ENCODE measurements at places on chromosomes 4 and X.

GRCh38 chr4:55051532-55051931 is 73.9 kb downstream of the KDR start:
- DNase-seq, result no peak

GRCh38 chr4:170990989-170991589 is 822.1 kb upstream of the GALNTL6 start:
- no peak for DNase-seq

GRCh38 chrX:103061486-103061885 is 2.5 kb downstream of the BEX1 start:
- no peak for DNase-seq

DNA sequence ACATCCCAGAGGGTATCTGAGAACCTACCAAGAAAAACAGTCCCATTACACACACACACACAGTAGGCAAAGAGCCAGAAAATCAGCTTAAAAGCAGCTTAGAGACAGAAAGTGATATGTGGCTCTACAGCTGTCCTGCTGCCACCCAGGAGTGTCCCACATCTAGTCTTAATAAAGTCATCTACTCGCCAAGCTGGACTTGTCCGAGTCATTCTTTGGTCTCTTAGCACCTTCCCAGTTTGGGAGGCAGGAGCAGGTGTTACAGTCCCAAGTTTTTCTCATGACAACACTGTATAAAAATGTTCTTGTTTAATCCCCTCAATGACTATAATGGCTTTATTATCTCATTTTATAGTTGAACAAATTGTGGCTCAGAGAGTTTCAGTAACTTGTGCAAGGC is 252.5 kb upstream of the CASK start:
- DNase-seq, result no peak

DNA sequence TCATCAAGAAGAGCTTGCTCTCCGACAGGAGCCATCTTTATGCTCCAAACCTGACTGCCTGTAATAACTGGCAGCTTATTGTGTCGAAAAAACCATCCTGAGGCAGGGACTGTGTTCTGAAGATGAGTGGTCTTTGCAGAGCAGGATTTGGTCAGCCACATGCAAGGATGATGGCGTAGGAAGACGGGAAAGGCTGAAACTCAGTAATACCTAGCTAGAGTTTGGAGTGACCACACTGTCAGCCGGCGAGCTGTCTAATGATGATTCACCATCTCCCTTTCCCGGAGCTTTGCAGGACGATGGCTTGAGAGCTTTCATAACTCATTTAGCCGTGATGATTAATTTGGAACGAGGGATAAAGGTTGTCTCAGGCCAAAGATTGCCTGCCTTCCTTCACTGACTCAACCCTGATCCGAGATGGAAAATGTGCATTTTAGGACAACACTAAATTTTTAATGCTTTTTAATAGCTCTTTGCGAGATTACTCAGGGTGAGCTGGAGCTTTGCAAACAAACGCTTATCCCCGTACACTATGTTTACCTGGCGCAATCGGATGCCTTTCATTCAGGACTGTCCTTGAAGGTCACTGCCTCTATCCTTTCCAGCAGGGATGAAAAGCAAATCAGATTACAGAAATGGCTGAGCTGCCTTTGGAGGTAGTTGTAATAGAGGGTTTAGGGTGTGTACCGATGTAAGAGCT is 288.5 kb downstream of the ASMT start:
- no peak for DNase-seq

- no peak for DNase-seq
Observed at GRCh38 chrX:38154818-38155217, 65.9 kb downstream of the SRPX start.

- DNase-seq, result no peak
Observed at GRCh38 chrX:6849716-6850414, 297.6 kb upstream of the STS start.

DNA sequence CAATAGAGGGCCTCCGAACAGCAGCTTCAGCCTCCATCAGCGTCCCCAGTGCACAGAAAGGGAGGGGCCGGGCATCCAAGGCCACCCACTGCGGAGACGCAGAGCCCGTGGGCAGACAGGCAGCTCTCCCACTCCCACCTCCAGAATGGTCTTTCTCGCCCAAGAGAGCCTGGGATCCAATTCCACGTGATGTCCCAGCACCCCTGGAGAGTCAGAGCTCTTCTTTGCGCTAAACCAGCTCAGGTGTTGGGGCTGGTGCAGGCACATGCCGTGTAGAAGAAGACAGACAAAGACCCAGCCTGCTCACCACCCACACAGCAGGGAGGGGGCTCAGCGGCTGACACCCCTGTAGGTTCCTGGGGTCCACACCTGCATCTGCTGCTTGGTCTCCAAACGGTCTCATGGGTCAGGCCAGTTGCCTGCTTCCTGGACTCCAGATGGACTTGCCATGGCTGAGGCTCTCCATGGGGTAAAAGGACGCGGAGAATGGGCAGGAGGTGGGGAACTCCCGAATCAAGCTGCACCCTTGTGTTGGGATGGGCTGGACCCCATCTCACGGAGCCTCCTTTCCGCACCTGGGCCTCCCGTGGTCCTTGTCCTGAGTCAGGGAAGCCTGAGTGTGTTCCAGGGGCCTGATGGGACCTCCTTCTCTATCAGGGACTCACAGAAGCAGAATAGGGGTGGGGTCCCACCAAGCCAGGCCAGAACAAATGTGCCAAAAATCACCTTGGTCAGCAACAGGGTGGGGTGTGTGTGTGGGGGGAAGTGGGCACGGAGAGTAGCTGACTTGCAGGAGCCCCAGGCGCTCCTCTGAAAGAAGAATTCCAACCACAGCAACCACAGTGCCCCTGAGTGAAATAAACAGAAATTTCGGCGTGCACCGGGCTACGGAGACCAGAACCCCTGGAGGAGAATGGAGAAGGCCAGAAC is 11.6 kb upstream of the ASMTL start:
- no peak for DNase-seq

DNA sequence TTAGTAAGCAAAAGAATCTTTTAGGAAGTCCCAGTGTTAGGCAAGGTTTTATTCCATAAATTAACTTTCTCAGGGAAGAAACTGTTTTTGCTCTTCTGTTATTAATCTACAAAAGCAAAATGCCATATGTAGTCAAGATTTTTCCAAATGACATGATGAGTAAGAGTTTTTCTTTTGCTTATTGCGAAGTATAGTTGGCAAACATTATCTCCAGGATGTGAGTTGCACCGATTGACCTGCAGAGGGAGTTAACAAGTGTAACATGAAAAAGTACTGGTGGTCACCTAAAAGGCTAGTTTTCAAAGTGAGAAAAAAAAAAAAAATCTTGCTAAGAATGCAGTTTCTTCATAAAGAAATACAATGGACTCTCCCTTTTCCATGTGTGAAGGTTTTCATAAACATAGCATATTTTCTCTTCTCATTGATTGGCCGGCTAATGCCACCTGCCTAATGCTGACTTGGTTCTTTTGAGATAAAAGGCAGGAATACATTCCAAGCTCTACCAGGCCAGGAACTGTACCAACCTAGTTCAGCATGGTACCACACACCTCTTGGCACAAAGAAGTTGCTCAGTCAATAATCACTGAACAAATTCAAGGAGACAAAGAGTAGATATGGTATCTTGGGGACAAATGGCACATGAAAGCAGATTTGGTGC is 100.2 kb downstream of the LNX1 start:
- peak; percentile 17 for DNase-seq

- no peak for DNase-seq
Observed at GRCh38 chrX:10569946-10570345, 50.4 kb downstream of the MID1 start.

- DNase-seq, result no peak
Observed at GRCh38 chrX:53283099-53283498, 1.7 kb upstream of the IQSEC2 start.

DNA sequence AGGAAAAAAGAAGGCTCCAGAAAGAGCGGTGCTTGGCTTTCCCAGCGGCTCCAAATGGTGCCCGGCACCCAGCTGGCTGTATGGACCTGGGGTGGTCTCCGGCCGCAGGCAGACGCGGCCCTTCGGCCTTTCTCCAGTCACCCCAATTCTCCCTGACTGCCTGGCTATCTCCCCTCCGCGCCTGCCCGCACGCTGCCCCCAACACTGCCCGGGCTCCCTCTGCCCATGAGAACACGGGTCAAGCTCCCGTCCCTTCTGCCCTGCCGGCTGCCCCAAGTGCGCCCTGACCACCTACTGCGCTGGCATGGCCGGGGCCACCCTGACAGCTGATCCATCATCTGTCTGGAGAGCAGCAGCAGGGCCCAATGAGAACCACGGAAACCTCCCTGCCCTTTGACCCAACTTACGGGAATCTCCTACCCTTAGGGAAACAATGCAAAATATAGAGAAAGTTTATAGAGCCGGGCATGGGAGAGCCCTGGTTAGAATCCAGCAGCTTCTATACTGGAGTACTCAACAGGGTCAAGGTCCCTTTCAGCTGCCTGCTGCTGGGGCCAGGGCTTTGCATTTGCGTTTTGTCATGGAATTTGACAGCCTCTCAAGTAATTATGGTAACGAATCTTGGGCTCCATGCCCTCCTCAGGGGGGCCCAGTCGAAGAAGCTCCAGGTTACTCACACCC is 1.2 kb upstream of the FAM3A start:
- DNase-seq, result no peak

DNA sequence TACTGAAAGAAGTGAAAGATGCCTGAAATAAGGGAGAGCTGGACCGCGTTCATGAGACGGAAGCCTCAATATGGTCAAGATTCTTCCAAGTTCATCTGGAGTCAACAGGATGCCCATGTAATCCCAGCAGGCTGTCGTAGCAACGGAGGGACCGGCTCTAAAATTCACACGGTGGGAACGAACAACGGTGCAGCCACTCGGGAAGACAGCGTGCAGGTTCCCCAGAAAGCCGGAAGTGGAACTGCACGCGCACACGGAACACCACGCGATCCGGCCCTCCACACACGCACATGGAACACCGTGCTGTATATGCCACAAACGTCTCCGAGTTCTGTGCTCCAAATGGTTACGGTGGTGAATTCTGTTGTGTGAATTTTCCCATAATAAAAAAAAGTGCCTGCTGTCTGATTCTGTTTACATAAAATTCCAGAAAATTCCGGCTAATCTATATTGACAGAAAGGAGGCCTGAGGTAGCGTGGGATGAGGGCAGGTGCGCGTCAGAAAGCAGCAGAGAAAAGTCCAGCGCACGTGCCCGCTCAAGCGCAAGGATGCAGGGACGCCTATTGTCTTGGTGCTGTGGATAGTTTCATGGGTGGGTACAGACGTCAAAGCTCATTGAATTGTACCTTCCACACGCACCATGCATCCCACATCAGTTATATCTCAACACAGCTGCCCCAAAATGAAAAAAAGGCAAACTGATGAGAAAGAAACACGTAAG is 31.2 kb downstream of the PPP2R3B start:
- no peak for DNase-seq

GRCh38 chr4:3295837-3296624 is 3.2 kb downstream of the RGS12 start:
- DNase-seq, result no peak

GRCh38 chr4:14452001-14452400 is 550.3 kb upstream of the CPEB2 start:
- DNase-seq, result no peak

GRCh38 chrX:109862433-109862832 is 129.4 kb upstream of the ACSL4 start:
- DNase-seq, result no peak

- no peak for DNase-seq
Observed at GRCh38 chr4:67744561-67745283, 9.5 kb downstream of the GNRHR start.

DNA sequence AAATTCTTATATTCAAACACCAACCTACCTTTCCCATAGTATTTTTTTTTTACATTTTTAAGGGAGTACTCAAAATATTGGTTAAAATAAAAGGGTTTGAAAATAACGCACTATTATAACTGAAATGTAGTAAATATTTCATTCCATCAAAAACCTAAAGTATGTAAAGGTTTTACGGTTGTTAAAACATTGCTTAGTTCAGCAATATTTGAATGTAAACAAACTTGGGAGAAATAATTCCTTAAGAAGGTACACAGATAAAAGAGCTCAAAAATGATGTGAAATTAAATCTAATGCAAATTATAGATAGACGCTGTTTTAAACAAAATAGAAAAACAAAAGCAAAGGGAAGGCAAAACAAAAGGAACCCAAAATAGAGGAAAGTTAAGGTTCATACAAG is 1476.9 kb downstream of the PCDH18 start:
- DNase-seq, result no peak

GRCh38 chrX:53716328-53717088 is 30.0 kb upstream of the HUWE1 start:
- DNase-seq, result no peak

DNA sequence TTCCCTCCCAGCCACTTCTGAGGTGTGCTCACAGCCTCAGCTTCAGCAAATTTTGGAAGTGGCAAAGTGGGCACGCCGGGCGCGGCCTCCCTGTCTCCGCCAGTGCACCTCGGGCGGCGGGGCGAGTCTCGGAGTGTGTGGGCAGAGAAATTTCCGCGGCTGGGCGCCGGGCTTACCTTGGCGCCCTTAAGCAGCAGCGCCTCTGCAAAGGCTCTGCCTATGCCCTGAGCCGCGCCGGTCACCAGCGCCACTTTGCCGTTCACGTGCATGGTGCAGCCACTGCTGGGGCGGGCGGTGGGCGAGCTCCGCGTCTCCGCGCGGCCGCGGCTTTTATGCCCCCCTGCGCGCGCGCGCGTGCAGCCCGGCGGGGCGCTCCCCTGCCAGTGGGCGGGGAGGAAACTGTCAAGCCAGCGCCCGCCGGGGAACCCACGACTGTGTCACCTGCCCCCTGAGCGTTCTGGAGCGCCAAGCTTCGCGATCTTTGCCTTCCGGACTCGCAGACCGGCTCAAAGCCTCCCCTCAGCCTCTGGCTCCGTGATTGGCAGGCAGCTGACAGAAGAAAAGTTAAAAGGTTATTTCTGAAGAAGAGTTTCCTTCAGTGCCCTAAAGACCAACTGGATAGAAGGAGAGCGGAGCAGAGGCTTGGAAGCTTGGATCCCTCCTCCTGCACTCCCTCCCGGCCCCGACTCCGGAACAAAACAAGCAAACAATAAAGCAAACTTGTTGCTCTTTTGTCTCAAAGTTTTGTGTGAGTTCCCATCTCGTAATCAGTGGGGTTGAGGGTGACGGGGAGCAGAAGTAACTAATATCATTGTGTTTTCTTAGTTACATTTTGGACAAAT is at the start of gene HPGD:
Gene HPGD, minus strand, starts transcription at position 306 of the 842 bp plus-strand sequence. Its CDS starts 37 bp downstream, at position 269.
- no peak for DNase-seq

- no peak for DNase-seq
Observed at GRCh38 chrX:103774070-103774642, 2.5 kb upstream of the PLP1 start.

GRCh38 chrX:123600181-123600580 is 132.7 kb downstream of the THOC2 start:
- DNase-seq, result no peak

DNA sequence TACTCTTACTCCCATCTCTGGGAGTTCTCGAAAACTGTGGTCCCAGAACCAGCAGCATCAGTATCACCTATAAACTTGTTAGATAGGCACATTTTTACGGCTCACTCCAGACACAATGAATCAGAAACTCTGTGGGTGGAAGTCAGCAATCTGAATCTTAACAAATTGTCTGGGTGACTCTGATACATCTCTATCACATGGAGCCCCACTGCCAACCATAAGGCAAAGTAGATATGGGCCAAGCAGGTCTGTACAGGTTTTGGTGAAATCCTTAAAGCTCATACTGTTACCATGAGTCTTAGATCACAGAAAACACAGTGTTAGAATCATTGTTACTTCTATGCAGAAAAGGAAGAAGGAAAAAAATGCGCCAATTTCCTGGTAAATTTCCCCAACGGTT is 122.5 kb upstream of the HCCS start:
- no peak for DNase-seq
